ENCODE measurements at places on chromosomes 1 and 21.

- no peak for DNase-seq
These were observed 3.2 kb downstream of the LAD1 start for GRCh38 chr1:201395936-201396335.

DNA sequence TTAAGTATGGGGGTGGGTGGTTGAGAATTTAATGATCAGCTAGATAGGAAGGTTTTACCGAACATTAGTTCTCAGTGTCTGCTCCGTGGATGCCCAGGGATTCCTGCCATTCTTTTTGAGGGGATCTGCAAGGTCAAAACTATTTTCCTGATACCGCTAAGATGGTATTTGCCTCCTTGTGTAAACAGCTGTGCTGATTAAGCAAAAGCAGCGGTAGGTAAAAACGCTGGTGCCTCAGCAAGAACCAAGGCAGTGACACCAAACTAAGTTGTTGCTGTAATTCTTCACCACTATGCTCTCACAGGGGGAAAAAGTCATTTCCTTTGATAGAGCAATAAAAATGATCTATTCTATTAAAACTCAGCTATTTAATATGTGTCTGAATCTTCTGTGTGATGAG is 229.0 kb downstream of the FMN2 start:
- DNase-seq = no peak

DNA sequence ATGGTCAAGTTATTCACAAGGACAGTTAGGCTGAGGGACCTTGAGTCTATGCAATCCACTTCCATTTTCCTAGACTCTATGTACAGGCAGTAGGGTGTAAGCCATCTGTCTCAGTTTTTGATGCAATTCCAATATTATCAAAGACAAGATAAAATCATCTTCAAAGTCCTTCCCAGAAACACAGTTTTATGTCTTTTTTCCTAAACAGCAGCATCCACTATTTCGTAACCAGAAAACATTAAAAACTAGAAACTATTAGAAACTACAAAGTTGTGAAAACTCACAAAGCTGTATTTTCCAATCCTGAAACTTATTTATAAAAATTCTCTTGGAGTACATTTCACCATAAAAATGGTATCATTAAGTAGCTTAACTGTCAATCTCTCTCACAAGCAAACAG is 93.8 kb downstream of the EPS15 start:
- no peak for DNase-seq

DNA sequence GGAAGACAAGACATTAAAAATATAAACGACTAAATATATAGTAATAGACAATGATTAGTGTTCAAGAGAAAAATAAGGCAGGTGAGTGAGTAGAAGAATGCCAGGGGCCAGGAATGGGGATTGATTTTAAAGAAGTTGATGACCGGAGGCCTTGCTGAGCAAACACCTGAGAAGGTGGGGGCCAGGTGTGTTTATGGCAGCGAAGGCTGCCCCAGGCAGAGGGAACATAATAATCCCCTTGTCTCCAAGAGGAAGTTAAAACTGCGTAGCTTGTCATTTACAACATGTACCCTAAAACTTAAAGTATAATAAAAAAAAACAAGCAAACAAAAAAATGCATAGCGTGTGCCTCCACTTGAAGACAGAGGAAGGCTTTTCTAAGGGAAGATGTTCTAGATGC is 220.3 kb downstream of the URB2 start:
- no peak for DNase-seq

DNA sequence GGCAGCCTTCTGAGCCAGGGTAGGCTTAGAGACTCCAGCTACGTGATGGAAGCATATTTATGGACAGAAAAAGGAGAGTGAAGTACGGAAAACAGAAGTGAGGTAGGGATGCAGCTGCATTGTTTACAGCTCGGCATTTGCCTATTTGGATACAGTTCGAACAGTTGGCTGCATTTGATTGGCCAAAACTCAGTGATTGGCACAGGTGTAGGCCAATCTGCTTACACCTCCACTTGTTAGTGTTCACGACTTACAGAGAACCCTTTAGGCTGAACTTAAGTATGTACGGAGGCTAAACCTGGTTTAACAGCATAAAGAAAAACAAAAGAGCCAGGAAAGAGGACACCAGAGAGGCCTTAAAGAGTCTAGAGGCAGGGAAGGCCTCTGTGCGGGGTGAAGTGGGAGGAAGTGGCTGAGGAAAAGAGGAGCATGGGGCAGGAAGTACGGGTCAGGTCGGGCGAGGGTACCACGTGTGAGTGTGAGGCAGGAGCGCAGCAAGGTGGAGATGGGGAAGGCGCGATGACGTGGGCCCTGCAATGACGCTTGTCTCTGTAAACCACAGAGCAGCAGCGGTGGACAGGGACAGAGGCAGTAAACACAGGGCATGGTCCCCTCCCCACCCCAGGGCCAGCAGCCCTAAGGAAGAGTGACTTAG is 32.0 kb downstream of the RSPH1 start:
- no peak for DNase-seq

DNA sequence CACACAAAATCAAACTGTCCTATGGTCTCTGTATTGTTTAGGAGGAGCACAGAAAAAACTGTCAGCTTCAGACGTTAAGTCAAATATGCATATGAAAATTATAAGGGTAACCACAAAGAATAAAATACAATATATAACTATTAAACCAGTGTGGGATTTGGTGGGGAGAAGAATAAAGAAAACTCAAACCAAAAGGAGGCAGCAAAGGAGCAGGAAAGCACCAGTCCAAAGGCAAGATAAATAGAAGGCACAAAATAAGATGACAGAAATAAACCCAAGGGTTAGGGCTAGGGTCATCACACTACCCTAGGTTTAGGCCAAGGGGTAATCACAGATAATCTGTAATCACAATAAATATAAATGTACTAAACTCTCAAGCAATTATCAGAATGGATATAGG is 32.8 kb downstream of the DLGAP3 start:
- no peak for DNase-seq

DNA sequence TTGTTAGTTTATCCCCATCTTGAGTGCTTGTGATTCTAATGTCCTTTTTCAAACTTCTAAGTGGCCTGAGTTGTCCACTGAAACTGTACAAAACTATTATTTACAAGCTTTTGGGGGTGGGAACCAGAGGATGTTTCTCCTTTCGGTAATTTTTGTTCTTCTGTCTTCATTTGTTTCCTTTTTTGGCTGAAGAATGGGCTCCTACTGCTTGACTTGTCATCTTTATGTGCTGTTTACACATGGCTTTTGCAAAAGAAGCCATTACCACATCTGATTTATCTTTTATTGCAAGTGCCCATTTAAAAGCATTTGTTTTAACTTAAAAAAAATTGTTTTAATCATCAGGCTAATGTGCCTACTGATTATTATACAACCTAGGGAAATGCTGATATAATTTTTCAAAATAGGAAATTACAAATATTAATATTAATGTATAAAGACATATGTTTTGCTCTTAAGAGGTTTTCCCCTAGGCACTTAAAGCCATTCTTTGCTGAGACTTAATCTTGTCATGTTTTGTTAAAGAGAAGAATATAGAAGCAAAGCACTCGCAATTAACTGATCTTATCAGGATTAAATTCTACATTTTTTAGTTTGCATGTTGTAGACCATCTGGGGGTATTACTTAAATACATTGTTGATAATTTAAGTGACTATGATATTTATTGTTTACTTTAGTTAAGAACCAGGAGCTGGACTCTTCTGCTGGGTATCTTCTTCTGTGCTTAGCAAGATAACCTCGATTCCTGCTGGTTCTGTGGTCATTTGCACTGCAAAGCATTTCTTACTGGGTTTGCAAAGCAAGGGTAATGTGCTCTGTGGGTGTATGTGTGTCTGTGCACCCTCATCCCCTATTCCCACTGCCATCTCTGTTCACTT is 40.1 kb downstream of the TMEM200B start:
- no peak for DNase-seq
